HepG2 (cell line): ENCODE measurements at places on chromosomes 2 and 18.
A peak's percentile ranks its signal among the peaks of the same experiment; 100 is the strongest.

GRCh38 chr2:137493261-137493660, 471.0 kb upstream of the HNMT start:
- no peaks in the 10 kb centered on the region for H3K36me3 ChIP-seq
- H3K4me1 ChIP-seq, result no peaks in the 10 kb centered on the region
- H3K27me3 ChIP-seq, result no peaks in the 10 kb centered on the region
- no peak for DNase-seq
- no peak overlapping the region for H3K4me3 ChIP-seq

DNA sequence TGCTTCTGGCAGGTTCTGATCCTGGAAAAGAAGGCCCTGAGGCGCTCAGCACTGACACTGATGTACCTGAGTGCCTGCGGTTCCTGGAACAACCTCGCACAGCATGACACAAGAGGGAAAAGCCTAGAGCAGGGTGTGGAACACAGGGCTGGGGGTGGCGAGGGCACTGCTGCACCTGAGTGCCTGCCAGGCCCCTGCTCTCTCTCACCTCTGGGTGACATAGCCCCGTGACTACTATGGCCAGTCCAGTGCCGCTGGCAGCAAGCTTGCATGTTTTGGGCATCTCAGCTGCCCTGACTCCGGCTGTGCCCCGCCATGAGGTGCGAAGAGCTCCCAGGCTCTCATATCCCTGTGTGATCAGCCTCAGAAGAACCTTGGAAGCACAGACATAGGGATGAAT, 825.2 kb upstream of the SALL3 start:
- H3K27me3 ChIP-seq, result peaks cover 13% of the 10 kb centered on the region; the same call in 1 of the 3 replicates
- no peaks in the 10 kb centered on the region for H3K4me1 ChIP-seq
- no peak overlapping the region for H3K27ac ChIP-seq
- no peak for DNase-seq
- no peaks in the 10 kb centered on the region for H3K36me3 ChIP-seq

GRCh38 chr2:212811036-212811805, 272.6 kb upstream of the ERBB4 start:
- no peaks in the 10 kb centered on the region for H3K4me1 ChIP-seq
- DNase-seq, result no peak

DNA sequence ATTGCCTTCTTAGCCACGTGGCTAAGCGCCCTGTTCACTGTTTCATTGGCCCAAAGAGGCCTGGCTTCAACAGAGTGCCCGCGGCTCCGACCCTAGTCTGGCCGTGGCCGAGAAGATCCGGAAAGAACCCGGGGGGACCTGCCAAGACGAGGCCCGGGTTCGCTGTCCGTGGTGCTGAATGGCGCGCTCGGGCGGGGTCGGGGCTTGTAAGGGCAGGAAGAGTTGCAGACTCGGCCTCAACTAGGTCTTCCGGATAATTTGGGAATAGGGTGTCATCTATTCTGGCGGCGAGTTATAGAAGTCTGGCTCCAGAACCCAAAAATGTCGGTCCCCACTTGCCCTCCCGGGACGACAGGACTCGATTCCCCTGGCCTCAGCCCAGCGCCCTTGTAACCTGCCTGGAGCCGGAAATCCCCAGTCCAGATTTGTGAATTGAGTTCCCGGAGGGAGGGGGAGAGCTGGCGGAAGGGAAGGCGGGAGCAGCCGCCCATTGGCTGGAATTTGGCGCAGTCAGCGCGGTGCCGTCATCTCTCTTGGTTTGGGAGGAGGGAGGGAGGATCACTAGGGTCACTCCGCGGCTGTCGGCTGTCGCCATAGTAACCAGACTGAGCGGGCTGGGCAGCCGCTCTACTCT, 3.5 kb downstream of the CDK5R2 start:
- H3K4me1 ChIP-seq, result peaks cover 33% of the 10 kb centered on the region
- H3K4me3 ChIP-seq, result peak overlapping the region; percentile 13; the same call in 1 of the 2 replicates
- peaks cover 11% of the 10 kb centered on the region for H3K27me3 ChIP-seq
- no peak overlapping the region for H3K27ac ChIP-seq
- H3K36me3 ChIP-seq, result no peaks in the 10 kb centered on the region
- peak; percentile 59 for DNase-seq

DNA sequence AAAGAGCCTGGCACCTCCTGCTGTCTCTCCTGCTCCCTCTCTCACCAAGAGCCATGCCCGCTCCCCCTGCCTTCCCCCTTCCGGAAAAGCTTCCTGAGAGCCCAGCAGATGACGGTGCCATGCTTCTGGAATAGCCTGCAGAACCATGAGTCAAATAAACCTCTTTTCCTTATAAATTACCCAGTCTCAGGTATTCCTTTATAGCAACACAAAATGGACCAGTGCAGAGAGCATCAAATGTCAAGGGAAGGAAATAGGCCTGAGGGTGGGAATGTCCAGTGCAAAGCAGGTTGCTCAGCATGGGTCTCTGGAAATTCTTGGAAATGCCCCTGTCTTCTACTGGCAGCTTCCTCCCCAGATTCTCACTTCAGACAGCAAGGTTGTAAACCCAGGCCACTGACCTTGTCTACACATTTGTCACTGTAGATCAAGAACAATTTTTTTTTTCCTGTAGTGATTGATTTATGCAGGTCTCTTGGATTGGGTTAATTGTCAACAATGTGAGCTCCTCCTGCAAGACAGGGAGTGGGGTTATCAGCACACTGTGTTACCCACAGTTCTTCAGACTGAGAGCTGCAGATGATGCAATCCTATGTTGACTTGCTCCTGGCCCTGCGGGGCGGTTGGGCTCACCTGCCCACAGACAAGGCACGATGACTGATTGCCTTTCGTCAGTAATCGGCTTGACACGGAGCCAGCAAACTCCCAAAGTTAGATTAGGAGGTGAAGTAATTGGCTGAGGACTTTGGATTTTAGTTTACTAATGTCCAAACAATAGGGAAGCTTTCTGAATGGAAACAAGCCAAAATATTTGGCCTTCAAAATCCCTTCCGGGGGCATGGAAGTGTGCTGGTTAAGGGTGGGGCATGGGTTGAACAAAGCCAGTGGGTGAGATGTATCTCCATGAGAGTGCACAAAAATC, 5.4 kb upstream of the BOD1L2 start:
- H3K4me1 ChIP-seq, result peaks cover 21% of the 10 kb centered on the region
- H3K27me3 ChIP-seq, result no peaks in the 10 kb centered on the region
- H3K4me3 ChIP-seq, result no peak overlapping the region; the same call in 1 of the 2 replicates
- DNase-seq, result peak; percentile 82
- peak overlapping the region; percentile 3 for H3K27ac ChIP-seq

- H3K27ac ChIP-seq, result no peak overlapping the region
- no peaks in the 10 kb centered on the region for H3K4me1 ChIP-seq
- no peaks in the 10 kb centered on the region for H3K36me3 ChIP-seq
- H3K27me3 ChIP-seq, result no peaks in the 10 kb centered on the region
- no peak for DNase-seq
Measured at GRCh38 chr2:133342286-133343017, 225.8 kb downstream of the NCKAP5 start.

DNA sequence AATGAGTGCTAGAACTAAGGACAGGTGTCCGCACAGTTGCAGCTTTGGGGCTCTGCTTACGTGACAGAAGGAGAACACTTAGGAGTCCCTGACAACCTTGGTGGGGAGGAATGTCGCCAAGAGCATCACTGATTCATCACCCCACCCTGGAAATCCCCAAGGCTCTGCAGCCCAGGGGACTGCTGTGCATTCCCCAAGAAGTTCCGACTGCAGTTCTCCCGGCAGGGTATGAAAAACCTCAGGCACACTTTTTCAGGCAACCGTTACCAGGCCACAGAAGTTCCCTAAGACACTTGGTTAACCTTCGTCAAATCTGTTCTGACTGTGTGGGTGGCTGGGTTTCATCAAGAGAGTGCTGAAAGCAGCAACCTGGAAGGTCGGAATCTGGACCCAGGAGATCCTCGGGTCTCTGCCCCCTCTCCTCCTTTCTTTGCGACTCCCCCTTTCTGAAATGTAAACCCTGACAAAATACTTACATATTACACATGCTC, 192.1 kb upstream of the CXCR4 start:
- no peaks in the 10 kb centered on the region for H3K4me1 ChIP-seq
- no peak overlapping the region for H3K4me3 ChIP-seq
- H3K27ac ChIP-seq, result no peak overlapping the region

GRCh38 chr2:216791303-216791702, 68.6 kb downstream of the TNP1 start:
- DNase-seq, result no peak
- no peaks in the 10 kb centered on the region for H3K4me1 ChIP-seq
- no peaks in the 10 kb centered on the region for H3K36me3 ChIP-seq
- no peak overlapping the region for H3K4me3 ChIP-seq
- peaks cover 7% of the 10 kb centered on the region; the same call in 1 of the 3 replicates for H3K27me3 ChIP-seq

DNA sequence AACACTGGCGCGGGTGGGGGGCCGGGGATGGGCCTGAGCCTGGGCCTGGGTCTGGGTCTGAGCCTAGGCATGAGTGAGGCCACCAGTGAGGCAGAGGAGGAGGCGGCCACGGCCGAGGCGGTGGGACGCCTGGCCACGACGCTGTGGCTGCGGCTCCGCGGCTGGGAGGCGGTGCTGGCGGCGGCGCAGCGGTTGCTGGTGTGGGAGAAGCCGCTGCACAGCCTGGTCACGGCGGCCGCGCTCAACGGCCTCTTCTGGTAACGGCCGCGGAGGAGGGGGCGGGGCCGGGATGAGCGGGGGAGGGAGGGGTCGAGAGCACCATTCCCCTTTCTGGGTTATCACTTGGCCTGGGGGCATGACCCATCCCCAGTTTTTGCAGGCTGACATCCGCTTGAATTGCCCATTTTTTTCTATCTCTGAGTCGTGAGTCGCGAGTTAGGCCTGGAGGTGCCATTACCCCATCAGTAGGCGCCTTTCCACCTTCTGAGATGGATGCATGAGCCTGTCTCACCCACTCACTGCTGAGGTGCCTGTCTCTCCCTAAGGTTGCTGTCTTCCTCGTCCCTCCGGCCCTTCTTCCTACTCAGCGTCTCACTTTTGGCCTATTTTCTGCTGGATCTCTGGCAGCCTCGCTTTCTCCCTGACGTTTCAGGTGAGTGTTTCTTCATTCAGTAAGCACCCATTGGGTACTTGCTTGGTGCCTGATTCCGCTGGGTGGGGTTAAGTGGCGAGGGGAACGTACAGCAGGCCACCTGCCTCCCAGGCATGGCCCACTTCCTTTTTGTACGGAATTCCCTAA, 501 bp downstream of the RETREG2 start:
- DNase-seq, result no peak
- H3K4me3 ChIP-seq, result peak overlapping the region; percentile 72
- peaks cover 31% of the 10 kb centered on the region for H3K36me3 ChIP-seq
- H3K27ac ChIP-seq, result peak overlapping the region; percentile 90

- H3K36me3 ChIP-seq, result peaks cover 1% of the 10 kb centered on the region; the same call in 1 of the 2 replicates
- no peak overlapping the region for H3K27ac ChIP-seq
- no peak overlapping the region for H3K4me3 ChIP-seq
- DNase-seq, result no peak
- H3K27me3 ChIP-seq, result no peaks in the 10 kb centered on the region
Measured at GRCh38 chr2:218471036-218471435, 52.1 kb downstream of the VIL1 start.

DNA sequence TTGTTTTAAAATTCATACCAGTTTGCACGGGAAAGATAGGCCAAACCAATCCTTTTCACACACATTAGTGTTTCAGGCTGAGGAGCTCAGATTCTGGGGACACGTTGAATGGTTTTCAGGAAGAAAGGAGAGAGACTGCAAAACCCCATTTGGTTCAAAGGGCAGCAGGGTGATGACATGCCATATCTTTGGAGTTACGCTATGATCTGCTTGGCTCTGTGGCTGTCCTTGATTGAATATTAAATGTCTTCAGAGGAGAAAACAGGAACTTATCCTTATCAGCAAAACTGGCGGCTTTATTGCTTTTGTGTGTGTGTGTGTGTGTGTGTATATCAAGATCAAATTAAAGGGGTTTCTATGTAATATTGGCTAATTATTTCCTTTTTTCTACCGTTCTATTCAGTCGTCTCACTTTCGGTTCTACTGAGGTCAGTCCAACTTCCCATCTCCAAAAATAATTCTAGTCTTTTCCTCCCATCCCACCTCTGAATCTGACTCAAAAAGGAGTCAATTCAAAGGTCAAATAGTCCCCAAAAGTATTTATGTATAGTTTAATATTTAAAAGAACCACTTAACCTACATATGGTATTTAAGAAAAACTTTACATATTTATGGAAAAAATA, 292.9 kb upstream of the CCDC68 start:
- H3K36me3 ChIP-seq, result no peaks in the 10 kb centered on the region
- no peak for DNase-seq
- H3K27me3 ChIP-seq, result peaks cover 2% of the 10 kb centered on the region; the same call in 1 of the 3 replicates
- no peak overlapping the region for H3K4me3 ChIP-seq
- H3K27ac ChIP-seq, result no peak overlapping the region
